ENCODE measurements at places on chromosomes 5 and 9. TPM values are rescaled to one million over a fixed set of nuclear protein-coding genes. Genes with fewer than 3 reads are reported as not detected.

- no peak for DNase-seq
Measured at GRCh38 chr9:114030364-114030763, 47.7 kb downstream of the AMBP start.

NKD2 gene
- total RNA-seq = 2.2 TPM

ZDHHC11 gene
- 0.64 TPM for total RNA-seq

DNA sequence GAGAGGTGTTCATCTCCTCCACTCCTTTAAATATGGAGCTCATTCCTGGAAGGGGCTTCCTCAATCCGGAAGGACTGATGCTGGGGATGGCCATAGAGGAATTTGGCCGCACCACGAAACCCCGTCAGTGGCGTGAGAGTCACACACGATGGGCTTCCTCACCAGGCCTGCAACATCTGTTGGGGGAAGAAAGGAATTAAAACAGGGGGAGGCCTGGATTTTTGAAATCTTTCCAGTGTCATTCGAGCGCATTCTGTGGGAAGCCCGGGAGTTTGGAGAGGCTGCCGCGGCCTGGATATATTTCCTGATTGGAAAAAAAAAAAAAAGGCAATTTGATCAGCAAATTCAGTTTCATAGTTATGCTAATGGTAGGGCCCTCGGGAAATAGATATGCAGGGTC is 76.3 kb upstream of the ORM1 start:
- no peak for DNase-seq

DNA sequence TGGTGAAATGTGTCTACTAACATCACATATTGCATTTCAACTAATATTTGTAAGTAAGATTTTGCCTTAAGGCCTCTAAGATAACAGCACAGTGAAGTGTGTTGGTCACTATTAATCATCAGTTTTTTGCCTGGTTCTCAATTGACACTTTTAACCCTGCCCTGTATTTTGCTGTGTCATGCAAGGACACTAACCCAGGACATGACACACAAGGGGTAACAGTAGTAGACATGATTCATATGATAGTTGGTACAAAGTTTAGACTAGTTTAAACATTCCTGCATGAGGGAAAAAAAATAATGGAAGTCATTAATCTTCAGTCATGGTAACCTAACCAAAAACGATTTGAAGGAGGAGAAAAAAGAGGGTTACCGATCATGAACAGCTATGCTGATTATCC is 207.0 kb downstream of the DEPDC1B start:
- DNase-seq = no peak

DNA sequence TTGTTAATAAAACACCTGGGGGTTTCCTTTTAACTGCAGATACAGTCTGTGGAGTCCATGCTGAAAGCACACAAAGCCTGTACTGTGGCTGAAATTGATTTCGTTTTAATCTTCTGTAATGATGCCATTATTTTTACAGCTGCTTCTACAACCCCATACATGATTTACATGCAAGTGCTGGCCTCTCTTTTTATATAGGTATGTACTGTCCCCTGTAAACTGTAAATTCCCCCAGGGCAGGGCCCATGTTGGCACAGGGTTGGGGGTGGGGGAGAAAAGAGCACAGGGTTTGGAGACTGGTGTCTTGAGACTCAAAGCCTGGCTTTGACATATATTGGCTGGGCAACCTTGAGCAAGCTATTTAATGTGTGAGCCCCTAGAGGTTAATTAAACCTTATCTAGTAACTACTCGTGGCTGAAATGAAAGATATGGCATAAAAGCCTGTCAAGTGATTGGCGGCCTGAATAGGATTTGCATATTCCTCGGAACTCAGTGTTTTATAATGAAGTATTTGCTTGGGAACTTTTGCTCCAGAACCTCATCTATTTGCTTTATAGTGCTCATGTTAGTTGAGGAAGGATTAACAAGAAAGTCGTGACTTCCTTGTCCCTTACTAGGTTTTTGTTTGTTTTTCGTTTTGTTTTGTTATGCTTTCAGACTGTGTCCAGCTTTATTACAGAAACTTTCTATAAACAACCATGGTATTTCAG is 34.0 kb downstream of the KLF4 start:
- DNase-seq = no peak

SLC46A2 gene
- total RNA-seq = not detected

PTPN3 gene
- under 0.01 TPM for total RNA-seq

FBXO4 gene
- total RNA-seq = 11.2 TPM

SLC6A19 gene
- not detected for total RNA-seq

SLC23A1 gene
- not detected for total RNA-seq

GRCh38 chr5:37844009-37844408 is 4.2 kb upstream of the GDNF start:
- DNase-seq = no peak

DNA sequence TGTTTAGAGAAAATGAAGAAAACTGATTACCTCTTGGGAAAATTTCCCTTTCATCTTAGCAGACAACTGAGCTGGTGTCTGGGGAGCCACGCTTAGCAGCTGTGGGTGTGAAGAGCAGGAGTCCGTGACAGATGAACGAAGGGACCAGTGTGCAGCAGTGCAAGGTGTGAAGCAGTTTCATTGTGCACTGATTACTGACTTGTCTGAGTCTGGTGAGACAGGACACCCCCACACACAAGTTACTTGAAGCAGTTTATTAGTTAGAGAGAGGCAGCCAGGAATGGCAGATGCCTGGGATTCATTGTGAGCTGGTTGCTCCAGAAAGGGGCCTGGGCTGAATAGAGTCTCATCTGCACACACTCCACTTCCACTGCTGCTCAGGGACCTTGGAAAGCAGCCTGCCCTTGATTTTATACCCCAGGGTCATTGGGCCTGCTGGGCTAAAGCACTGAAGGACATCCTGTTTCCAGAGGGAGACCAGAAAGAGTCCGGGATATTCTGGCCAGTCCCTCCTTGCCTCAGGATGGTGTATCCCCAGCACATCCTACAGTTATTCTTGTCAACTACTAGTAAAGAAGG is 47.4 kb downstream of the FBXL7 start:
- DNase-seq = no peak

GRCh38 chr5:96835791-96836191 is 28.0 kb upstream of the ERAP1 start:
- DNase-seq = no peak

- DNase-seq = no peak
Measured at GRCh38 chr5:80170117-80170535, 85.7 kb downstream of the SERINC5 start.

DNA sequence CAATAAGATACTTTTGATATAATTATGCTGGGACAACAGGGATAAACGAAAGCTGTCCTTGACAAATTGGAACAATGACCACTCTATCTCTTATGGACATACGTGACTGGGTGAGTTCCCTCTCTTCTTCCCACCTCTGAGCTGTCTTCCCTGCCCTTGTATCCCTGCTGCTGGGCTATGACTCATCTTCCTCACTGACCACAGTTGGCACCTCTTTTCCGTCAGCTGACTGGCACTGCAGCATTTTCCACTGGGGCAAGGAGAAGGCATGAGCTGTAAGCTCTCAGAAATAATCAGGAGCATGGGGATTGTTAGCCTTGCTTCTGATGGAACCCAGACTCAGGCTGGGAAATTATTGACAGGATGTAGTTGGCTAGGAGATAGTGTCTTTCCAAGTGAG is 48.7 kb downstream of the PCSK1 start:
- DNase-seq = peak; percentile 33

GRCh38 chr9:119004618-119004990 is 364.6 kb downstream of the BRINP1 start:
- DNase-seq = peak; percentile 76

- DNase-seq = no peak
Measured at GRCh38 chr9:4704129-4704528, 24.8 kb downstream of the CDC37L1 start.

GRCh38 chr5:151234476-151235238 is 10.8 kb upstream of the CCDC69 start:
- DNase-seq = peak; percentile 93

GRCh38 chr5:141484310-141484640 is 555 bp upstream of the PCDHGC4 start:
- no peak for DNase-seq

- no peak for DNase-seq
Measured at GRCh38 chr5:107813559-107813958, 142.8 kb upstream of the EFNA5 start.

KCNMB1 gene
- total RNA-seq = under 0.01 TPM

CTNNAL1 gene
- 155 TPM for total RNA-seq

GPR151 gene
- not detected for total RNA-seq

- peak; percentile 88 for DNase-seq
Measured at GRCh38 chr5:14806456-14806855, 65.1 kb downstream of the ANKH start.

DNA sequence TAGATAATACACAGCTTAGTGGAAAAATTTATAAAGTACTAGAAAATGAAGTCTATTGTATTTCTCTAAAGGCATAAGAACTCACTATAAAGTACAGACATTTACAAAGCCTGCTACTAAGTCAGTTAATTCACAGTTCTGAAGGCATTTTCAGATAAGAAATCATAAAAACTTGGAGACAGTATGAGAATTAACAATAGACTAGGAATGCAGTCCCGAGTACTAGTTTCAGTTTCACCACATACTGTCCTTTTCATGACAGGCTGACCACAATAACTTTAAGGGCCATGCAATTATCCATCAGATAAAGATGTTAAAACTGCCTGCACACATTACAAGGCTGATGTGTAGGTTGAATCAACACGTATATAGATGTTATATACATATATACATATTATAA is 362.6 kb upstream of the SMC2 start:
- DNase-seq = peak; percentile 6

GRCh38 chr9:131682261-131682660 is 57.6 kb downstream of the RAPGEF1 start:
- DNase-seq = no peak

ZNF483 gene
- 5.6 TPM for total RNA-seq

INSL6 gene
- 0.64 TPM for total RNA-seq

DNA sequence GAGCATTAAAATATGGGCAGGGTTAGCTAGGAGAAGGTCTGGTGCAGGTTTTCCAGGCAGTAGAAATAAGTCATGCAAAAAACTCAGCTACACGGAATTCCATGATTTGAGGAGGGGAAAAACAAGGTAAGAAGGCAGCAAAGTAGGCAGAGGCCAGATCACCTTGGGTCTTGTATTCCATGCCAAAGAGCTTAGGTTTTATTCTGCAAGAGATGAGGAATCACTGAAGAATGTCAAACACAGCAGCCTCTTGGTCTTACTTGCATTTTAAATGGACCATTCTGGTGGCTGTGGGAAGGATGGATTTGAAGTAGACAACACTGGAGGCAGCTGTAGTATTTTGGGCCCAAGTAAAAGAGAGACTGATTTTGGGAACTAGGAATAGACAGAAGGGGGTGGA is 8.6 kb downstream of the TRPM3 start:
- no peak for DNase-seq

GRCh38 chr9:122186777-122187470 is 27.2 kb downstream of the MORN5 start:
- no peak for DNase-seq

GNAQ gene
- 44.1 TPM for total RNA-seq

- no peak for DNase-seq
Measured at GRCh38 chr9:28758971-28759370, 1185.7 kb upstream of the C9orf72 start.

DNA sequence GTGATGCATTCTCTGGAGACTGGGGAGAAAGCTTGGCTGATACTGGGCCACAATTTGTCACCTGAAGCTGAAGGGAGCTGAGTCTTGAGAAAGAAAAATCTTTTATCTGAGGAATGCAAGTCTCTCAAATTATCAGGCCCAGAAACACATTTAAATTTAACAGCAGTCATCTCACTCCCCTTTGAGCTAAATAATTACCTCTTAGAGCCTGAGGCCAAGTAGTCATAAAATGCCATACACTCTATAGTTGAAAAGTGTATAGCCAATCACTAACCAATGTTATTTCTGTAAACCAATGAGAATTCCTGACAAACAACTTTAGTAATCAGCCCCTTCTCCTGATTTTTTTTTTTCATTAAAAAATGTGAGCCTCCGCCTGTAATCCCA is 32.7 kb upstream of the DAPK1 start:
- DNase-seq = no peak

DNA sequence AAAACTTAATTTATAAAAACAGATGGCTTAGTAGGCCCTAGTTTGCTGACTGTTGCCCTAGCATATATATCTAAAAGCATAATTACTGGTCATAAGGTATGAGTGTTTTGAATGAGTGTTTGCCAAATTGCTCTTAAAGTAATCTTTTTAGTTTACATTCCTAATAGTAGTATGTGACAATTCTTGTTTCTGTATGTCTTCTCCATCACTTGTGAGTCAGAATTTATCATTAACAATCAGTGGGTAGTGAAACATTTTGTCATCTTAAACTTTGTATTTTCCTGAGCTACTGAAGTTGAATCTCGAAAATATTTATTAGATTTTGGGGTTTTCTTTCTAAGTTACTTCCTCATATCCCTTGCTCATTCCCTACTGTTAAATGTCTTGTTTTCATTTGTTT is 49.6 kb downstream of the APC start:
- peak; percentile 83 for DNase-seq

ANXA1 gene
- 526 TPM for total RNA-seq

- no peak for DNase-seq
Measured at GRCh38 chr9:68685770-68686169, 19.3 kb upstream of the PIP5K1B start.

DNA sequence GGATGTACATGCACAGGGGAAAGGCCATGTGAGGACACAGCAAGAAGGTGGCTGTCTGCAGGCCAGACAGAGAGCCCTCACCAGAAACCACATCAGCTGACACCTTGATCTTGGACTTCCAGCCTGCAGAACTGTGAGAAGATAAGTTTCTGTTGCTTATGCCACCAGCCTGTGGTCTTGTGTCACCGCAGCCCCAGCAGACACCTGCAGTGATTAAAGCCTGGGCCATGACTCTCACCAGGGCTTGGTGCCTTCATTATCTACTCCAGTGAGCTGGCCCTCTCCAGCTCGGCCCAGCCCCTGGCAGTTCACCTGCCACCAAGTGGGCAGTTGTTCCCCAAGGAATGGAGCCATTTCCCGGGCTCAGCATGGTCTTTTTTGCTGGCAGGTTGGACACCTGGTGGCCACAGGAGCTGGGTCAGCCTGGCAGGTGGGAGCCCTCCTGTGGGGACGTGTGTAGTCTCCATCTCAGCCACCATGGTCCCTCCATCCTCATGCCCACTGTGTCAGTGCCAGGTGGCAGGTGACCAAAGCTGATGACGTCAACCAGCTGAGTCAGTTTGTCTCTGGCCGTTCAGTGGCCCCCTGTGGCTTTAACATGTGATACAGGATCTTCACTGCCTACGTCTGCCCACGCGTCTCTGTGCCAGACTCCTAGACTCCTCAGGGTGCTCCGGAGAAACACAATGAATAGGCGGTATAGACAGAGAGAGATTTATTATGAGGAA is 99.9 kb upstream of the PPP1R26 start:
- no peak for DNase-seq

DNA sequence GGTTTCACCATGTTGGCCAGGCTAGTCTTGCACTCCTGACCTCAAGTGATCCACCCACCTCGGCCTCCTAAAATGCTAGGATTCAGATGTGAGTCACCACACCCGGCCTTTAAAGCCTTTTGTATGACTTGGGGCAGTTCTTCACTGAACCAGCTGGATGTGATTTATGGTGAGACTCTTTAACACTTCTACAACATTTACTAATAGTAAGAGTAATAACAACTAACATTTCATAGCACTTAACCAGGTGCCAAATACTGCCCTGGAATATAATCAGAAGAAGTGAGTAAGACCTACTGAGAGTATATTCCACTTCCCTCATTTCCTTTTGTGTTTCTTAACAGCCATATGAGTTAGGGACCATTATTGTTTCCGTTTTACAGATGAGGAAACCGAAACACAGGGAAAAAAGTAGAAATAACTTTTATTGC is 10.0 kb downstream of the ZSWIM6 start:
- peak; percentile 72 for DNase-seq

SH3TC2 gene
- total RNA-seq = 13.4 TPM
